ENCODE measurements at places on chromosomes 7 and 10.

DNA sequence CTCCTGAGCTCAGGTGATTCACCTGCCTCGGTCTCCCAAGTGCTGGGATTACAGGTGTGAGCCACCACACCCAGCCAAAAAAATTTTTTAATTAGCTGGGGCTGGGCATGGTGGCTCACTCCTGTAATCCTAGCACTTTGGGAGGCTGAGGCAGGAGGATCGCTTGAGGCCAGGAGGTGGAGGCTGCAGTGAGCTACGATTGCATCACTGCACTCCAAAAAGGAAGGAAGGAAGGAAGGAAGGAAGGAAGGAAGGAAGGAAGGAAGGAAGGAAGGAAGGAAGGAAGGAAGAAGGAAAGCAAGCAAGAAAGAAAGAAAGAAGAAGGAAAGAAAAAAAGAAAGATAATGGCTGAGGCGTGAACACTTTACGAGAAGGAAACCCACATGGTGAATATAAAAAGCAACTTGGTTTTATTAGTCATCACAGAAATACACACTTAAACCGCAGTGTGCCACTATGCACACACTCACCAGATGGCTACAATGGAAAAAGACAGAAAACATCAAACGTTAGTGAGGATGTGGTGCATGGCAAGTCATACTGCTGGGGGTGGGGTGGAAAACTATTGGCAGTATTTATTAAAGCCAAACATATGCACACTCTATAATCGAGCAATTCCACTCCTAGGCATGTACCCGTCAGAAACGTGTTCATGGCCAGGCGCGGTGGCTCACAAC is 4.4 kb upstream of the CCL26 start:
- peak; percentile 89 for DNase-seq

GRCh38 chr10:78605800-78606350 is 462.9 kb upstream of the ZMIZ1 start:
- no peak for DNase-seq

GRCh38 chr10:114611617-114612016 is 46.5 kb downstream of the ABLIM1 start:
- no peak for DNase-seq

GRCh38 chr10:47406870-47407691 is 23.0 kb upstream of the ZNF488 start:
- DNase-seq, result no peak

- no peak for DNase-seq
Measured at GRCh38 chr10:13146379-13146778, 15.0 kb upstream of the MCM10 start.

DNA sequence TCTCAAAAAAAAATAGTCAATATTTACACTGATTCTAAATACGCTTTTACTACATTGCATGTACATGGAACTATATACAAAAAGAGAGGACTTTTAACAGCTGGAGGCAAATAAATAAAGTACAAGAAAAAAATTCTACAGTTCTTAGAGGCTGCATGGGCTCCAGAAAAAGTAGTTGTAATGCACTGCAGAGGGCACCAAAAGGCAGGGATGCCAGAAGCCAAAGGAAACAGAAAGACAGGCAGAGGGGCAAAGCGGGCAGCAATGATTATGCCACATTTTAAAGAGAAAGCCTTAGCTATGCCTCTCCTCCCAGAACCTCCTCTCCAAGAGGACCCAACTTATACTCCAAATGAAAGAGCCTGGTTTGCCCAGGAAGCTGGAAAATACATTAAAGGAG is 11.6 kb upstream of the ADCK2 start:
- DNase-seq, result no peak

- DNase-seq, result no peak
Measured at GRCh38 chr7:106618480-106618879, 42.5 kb downstream of the CCDC71L start.

- DNase-seq, result no peak
Measured at GRCh38 chr7:87552351-87552900, 48.3 kb downstream of the ABCB1 start.

- DNase-seq, result no peak
Measured at GRCh38 chr7:97013134-97013844, 7.9 kb downstream of the DLX6 start.

GRCh38 chr7:104272767-104273384 is 55.5 kb upstream of the LHFPL3 start:
- DNase-seq, result peak; percentile 33

GRCh38 chr10:78972160-78972946 is 96.4 kb upstream of the ZMIZ1 start:
- DNase-seq, result no peak

DNA sequence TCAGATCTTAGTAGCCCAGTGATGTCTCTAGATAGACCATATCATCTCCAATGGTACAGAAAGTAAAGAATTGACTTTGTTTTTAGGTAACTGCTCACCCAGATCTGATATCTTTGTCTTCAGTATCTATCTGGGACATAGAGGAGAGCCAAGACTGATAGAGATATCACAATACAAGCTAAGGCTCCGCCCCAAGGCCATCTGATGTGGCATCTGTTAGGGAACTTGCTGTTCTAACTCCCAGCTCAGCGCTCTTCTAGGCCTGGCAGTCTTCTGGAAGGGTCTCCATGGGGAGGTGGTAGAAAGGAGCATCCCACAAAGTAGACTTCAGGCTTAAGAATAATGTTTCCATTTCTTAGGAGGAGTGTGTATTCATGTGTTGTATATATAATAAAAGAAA is 88.4 kb upstream of the SAMD8 start:
- no peak for DNase-seq

- no peak for DNase-seq
Measured at GRCh38 chr7:101884671-101885596, 67.5 kb downstream of the CUX1 start.

GRCh38 chr10:14451341-14451740 is 120.6 kb upstream of the FRMD4A start:
- no peak for DNase-seq

GRCh38 chr7:70674571-70675010 is 457.4 kb upstream of the GALNT17 start:
- no peak for DNase-seq

DNA sequence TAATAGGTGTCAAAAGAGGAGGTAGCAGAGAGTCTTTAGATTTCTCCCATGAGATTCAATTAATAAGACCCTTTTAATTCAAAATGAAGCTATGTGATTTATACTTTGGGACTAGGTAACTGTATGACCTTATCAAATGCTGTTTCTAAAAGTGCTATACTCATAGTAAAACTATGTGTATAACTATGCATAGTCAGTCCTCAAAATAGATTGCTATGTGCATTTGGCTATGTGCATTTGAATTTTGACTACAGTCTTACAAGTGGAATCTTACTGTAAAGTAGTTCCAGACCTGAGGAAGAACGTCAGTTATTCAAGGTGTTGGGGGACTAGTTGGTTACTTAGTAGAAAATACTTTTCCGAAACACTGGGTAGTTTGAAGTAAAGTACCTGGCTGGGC is 36.9 kb downstream of the ADD3 start:
- no peak for DNase-seq

GRCh38 chr7:24922099-24922773 is 57.7 kb downstream of the OSBPL3 start:
- no peak for DNase-seq

DNA sequence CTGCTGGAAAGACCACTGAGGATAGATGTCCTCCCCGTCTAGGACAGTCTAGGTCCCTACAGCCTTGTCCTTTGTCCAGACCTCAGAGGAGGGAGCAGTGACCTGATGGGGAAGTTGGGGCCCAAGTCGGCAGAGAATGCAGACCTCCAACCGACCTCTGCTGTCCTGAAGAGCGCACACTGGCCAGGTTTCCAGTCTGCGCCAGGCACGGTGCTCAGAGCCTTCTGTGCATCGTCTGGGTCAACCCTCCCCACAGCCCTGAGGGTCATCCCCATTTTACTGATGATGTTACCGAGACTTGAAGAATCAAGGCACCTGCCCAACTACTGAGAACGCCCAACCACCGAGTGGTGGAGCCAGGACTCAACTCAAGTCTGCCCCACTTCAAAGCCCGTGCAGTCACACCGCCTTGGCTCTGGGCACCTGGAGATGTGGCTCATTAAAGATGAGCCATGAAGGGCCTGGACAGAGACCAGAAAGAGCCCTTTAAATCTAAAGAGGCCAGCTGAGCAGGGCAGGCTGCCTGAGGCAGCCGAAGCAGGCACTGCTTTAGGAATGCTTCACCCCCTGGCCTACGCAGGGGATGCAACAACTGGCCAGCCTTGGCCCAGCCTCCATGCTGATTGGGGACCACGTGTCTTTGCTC is 4.4 kb downstream of the ITPRIP start:
- DNase-seq, result no peak

GRCh38 chr7:138957753-138958390 is 23.3 kb downstream of the KIAA1549 start:
- no peak for DNase-seq

DNA sequence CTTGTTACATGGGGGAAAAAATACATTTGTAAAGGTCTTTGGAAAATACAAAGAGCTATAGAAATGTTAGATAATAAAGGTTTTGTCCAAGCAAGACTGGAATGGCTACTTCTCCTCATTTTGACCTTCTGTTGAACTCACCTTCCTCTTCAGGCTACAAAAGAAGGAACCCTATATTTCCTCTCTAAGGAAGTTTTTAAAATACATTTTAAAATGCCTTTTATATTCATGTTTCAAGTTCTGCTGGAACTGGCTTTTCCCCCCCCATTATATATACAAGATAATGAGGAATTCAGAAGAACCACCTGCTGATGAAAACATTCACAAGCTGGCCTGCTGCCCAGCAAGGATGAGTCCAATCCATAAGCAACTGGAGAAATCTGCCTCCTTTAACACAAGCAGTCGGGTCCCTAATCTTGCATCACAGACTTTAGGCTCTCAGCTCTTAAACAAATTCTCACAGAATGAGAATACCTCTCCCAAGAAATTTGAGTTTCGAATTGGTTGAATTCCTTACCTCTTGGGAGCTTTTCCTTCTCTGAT is 44.6 kb downstream of the MTERF1 start:
- DNase-seq, result no peak

GRCh38 chr7:98276241-98276761 is 5.2 kb upstream of the BRI3 start:
- no peak for DNase-seq

DNA sequence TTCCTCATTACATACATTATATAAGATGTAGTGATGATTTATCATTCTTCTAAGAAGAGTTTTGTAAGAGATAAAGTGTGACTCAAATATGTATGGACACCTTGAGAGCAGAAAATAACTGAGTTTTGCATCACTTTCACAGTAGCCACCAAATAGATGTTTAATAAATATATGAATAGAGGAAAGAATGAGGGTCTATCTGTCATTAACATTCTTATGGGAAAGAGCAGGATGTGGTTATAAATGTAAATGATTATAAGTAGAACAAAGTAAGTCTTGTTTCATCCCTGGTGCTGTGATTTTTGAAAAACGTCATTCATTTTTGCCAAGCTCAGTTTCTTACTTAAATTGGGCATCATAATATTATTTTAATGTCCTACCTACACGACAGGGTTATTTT is 15.0 kb upstream of the CRPPA start:
- DNase-seq, result no peak

GRCh38 chr10:12750526-12751201 is 250.8 kb downstream of the CCDC3 start:
- no peak for DNase-seq

DNA sequence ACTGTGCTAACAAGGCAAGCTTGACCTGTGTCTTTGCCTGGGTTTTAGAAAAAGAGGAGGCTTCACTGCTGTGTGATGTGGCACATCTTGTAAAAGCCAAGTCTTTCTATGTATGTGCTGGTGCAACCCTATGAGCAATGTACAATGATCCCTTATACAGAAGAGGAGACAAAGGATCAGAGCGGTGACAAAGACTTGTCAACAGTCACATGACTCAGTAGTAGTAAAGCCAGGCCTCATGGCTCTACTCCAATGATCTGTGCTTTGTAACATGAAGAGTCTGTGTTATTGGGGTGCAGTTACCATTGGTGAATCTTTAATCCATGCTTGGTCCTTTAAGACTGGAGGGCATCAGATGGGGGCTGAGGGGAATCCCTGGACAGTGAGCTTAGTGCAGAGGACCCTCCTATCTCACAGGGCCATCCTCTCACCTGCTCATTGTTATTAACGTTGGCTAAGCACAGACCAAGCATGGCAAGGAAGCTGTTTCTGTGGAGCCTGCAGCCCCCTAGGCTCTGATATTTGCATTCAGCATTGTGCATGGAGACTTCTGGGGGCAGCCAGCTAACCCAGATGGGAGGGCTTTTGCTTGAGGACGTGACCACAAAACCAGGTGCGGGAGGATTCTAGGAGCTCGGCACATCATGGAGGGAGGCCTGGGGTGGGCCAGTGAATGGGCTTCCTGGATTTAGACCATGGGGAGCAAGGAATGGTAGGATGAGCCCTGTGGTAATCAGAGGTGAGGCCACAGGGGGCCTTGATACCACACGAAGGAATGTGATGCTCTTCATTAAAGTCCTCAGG is 308.8 kb upstream of the ZNF32 start:
- no peak for DNase-seq

- no peak for DNase-seq
Measured at GRCh38 chr7:51015581-51015980, 232.9 kb upstream of the GRB10 start.

- no peak for DNase-seq
Measured at GRCh38 chr7:121796936-121797656, 75.9 kb upstream of the PTPRZ1 start.

DNA sequence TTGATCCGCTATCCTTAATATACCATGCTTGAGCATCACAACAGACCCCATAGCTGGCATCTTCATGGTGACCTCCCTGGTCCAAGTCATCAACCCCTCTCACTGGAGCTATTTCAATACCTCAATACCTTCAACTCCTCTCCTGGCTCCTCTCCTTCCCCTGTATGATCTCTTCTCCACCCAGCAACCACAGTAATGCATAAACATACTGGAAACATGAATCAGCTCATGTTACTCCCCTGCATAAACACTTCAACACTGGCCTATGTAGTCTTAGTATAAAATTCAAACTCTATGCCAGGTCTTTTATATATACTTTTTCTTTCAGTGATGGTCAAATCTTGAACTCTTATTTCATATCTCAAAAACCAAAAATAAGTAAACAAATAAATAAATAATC is 31.8 kb upstream of the TMEM273 start:
- DNase-seq, result no peak

DNA sequence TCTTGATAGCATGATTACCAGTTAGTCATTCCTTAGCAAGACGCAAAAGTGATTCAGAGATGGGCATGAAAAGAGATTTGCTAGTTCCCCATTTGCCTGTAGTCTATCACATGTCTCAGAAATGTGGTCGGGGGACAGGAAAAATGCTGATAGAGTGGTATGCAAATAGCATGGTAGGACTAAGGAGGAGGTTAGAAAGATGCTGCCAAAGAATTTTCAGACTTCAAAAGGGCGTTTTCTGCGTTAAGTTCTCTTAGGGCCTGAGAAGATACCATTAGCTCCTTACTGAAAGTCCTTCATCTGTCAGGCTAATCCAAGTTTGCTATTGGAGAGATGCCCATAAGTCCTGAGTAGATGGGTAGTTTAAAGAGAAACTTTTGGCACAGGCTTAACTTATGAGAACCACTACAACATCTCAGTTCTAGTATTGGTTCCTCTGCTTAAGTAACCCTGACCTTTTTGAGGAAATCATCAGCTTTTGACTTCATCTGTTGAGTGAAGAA is 2.7 kb downstream of the CALD1 start:
- DNase-seq, result no peak

- no peak for DNase-seq
Measured at GRCh38 chr7:142372727-142373126, 114.9 kb upstream of the PRSS58 start.

All from activated CD4-positive, alpha-beta T cell treated with anti-CD3 and anti-CD28 coated beads, Interleukin-10, Interleukin-2, amounts not matched to agents 100 ng/mL and 50 ng/mL, durations not matched to agents 16 hours and 8 hours (primary cell).